HS-27A (cell line): ENCODE measurements at places on chromosomes 1 and 21.

DNA sequence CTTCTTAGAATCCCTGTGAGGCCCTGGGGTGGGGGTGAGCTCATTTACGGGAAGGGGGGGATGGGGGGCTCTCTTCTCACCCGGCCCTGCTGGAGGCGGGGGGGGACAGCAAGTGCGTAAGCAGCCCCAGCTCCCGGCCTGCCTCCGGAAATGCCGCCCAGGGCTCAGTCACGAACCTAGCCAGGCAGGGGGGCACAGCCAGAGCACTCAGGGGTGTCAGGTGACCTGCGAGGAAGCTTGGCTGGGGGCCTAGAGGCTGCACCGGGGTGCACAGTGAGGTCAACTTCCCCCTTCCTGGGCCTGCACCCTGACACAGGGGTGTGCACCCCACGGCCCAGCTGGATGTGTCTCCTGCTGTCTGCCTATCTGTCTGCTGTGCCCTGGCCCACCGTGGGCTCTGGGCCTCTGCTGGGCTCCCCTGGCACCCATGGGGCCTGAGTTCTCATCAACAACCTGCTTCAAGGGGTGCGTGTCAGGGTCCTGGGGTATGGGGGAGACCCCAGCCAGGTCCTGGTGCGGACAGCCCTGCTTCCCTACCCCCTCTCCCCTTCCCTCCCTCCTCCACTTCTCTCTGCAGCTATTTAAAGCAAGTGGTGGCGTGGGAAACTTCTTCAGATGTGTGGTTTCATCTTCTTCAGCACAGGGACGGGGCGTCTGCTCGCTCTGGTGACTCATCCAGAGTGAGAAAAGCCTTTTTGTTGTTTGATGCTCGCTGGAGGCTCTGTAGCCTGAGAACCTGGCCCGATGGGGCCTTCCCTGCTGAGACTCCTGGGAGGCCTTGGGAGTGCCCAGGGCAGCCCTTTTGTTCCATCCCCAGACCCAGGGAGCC, 92.5 kb upstream of the RUNX3 start:
- peak; percentile 19 for DNase-seq

GRCh38 chr1:36349241-36349671, 25.8 kb upstream of the EVA1B start:
- DNase-seq: no peak

- DNase-seq: no peak
Measured at GRCh38 chr21:44931137-44931500, 8.7 kb upstream of the SLX9 start.

DNA sequence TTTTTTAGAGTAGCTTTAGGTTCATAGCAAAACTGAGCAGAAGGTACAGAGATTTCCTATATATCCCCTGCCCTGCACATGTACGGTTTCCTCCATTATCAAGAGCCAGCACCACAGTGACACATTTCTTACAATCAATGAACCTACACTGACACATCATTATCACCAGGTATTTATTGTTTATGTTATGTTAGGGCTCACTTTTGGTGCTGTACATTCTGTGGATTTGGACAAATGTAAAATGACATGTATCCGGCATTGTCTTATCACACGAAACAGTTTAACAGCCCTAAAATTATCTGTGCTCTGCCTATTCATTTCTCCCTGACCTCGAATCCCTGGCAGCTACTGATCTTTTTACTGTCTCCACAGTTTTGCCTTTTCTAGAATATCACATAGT, 93.7 kb upstream of the DPH5 start:
- DNase-seq: no peak

GRCh38 chr1:80640978-80641377, 1159.8 kb upstream of the ADGRL2 start:
- DNase-seq: no peak

GRCh38 chr1:36411674-36412648, 14.3 kb upstream of the LSM10 start:
- DNase-seq: no peak

GRCh38 chr1:193437785-193438184, 251.4 kb upstream of the B3GALT2 start:
- DNase-seq: no peak

DNA sequence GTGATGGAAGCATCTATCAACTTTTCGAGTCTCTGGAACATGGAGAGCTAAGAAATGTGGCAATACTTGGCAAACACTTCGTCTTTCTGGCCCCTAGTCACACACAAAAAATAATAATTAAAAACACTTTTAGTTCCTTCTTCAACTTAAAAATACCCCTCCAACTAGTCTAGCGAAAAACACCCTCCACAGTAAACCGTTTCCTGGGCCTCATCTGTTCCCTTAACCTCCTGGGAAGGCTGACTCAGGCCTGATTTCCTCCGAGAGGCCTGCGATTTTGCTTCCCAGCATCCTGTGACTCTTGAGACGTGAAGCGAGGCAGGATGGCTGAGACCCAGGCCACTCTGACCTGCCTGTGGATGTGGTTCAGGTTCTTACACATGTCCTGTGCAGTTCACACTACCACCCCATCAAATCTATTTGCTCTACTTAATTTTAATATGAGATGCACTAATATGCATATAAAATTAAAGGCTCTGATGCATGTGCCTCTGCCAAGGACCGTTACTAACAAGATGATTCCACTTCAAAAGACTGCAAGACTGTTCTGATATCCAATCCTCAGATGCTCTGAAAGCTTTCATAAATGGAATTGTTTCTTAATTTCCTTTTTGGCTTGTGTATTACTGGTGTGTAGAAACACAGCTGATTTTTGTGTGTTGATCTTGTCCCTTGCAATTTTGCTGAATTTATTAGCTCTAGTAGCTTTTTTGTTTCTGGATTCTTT, 3.5 kb downstream of the NAV1 start:
- no peak for DNase-seq

- DNase-seq: no peak
Measured at GRCh38 chr1:156475568-156476500, 24.7 kb downstream of the MEF2D start.

DNA sequence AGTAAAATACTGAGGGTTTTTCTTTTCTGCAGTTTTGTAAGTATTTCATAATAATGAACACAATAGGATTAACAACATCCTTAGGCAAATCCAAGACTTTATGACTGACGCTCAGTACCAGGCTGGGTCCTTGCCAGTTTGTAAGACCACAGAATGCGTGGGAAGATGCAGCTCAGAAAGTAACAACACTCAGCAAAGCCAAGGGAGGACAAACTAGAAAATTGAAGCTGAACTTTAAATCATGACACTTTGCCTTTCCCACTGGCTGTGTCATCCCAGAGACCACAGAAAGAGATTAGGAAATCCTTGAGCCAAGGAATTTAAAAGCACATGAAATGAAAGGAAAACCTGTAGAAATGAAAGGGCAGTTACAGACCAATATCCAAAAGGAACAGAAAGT, 426.3 kb upstream of the CHRM3 start:
- peak; percentile 30 for DNase-seq

DNA sequence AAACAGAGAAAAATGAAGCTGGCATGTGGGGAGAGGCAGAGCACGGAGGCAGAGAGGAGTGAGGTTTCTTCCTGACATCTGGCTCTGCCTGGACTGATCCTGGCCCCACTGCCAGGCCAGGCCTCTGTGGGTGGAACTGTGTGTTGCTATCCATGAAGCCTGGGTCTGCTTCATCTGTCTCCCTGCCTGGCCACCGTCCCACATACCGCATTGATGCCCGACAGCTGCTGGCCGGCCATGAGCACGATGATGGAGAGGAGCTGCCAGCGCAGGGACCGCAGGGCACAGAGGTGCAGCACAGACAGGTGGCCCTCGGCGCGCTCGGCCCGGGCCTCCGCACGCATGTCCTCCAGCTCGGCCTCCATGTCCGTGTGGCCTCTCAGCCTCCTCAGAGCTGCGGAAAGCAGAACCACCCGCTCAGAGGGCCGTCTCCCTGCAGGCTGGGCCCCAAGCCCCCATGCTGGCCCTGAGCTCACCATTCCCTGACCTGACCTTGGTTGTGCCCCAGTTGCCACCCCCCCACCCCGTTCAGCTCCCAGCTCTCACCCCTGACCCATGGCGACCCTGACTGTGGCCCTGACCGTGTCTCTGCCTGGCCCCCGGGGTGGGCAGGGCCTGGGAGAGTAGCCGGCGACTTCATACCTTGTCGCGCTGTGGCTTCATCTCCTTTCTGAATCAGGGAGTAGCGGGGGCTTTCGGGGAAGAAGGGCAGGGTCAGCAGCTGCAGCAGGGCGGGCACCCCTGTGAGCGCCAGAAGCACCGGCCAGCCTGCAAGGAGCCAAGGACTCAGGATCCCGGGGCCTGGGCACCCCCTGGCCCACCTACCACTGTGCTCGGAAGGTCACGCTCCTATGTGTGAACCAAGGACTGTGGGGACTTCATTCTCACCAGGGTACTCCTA, 11.5 kb downstream of the SLC2A7 start:
- DNase-seq: no peak

DNA sequence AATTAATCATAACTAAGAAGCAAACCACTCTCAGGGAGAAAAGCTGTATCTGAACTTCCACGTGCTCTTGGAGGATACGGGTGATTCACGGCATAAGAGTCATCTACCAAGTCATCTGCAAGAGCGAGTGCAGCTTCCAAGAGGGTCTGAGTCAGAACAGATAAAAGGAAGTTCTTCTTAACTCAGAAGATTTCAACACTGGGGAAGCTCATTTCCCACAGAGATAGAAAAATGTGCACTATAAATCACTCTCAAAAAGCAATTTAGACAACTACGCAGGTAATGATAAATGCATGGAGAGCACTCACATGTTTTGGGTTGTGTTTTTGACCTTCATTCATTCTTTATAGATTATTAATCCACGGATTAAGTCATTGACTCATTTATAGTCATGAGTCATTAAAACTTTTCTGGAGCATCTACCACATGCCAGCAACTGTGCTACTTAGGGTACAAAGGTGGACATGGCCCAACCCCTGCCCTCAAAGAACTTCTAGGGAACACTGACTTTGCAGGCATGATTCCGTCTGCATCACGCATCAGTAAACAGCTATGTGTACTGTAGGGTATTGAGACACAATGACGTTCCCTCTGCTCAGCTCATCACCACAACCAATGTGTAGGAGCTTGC, 20.8 kb downstream of the KCNJ15 start:
- DNase-seq: peak; percentile 91

DNA sequence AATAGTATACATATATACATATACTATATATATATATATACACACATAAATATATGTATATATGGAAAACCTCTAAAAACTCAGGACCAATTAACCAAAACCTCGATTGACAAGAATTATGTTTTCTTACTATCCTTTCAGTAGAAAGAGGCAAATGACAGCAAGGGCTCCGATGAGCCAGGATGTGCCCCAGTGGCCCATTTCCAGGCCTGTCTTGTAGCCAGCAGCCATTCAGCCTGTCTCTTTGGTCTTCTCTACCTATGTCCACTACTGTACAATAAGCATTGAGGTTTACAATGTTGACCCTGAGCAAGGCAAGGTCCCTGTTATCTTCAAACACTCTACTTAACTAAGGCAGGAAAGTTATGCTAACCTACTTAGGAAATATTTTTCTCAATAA, 9.8 kb downstream of the KCNA2 start:
- DNase-seq: no peak

GRCh38 chr1:64608005-64608650, 136.7 kb upstream of the RAVER2 start:
- DNase-seq: no peak

DNA sequence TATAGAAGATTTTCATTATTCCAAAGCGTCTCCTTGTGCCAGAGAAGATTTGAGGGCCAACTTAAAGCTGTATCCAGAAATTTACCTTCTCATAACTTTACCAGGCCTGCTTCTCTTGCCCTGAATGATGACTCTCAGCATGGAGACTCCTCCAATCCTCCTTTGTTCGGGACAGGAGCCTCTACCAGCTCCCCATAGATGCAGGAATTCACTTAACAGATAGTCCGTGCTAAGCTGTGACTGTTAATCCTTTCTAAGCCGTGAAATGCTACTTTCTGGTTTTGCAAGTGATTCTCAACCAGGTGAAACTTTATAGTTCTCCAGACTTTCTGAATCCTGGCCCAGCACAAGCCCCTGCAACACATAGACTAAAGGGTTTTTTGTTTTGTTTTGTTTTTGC, 31.8 kb upstream of the KCND3 start:
- no peak for DNase-seq

DNA sequence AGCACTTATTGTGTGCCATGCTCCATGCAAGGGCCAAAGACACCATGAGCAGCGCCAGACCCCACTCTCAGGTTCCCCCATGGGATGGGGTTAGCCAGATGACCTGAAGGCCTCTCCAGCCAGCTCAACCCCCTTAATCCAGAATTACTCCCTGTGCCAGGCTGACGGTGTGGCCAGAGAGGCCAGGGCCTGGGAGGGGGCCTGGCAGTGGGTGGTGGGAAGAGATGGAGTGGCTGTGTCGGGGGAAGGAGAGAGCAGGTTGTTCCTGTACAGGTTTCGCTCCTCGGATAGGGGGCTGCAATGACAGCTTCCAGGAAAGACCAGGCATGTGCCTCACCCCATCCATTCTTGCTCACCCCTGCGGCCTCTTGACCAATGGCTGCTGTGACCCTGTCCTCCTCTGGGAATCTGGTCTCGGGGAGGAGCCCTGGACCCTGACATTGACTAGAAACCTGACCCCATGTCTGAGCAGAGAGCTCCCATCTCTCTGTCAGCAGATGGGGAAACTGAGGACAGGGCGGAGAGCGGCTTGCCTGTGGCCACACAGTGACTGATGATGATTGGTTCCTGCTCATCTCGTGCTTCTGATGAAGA, 345.3 kb downstream of the MATN1 start:
- DNase-seq: no peak

DNA sequence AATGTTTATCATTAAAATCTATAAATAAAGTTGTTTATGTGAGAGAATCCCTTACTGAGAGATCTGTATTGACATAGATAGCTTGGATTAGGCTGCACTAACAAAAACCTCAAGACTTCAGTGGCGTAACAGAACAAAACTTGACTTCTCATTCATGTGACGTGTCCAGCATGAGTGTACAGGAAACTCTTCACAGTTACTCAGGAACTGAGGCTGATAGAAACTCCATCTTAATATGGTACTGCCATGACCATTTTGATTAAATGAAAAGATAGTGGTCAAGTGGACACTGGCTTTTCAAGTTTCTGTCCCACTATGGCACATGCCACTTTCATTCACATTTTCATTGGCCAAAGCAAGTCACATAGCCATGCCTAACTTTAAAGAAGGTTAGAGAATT, 3.7 kb downstream of the ST3GAL3 start:
- DNase-seq: no peak

DNA sequence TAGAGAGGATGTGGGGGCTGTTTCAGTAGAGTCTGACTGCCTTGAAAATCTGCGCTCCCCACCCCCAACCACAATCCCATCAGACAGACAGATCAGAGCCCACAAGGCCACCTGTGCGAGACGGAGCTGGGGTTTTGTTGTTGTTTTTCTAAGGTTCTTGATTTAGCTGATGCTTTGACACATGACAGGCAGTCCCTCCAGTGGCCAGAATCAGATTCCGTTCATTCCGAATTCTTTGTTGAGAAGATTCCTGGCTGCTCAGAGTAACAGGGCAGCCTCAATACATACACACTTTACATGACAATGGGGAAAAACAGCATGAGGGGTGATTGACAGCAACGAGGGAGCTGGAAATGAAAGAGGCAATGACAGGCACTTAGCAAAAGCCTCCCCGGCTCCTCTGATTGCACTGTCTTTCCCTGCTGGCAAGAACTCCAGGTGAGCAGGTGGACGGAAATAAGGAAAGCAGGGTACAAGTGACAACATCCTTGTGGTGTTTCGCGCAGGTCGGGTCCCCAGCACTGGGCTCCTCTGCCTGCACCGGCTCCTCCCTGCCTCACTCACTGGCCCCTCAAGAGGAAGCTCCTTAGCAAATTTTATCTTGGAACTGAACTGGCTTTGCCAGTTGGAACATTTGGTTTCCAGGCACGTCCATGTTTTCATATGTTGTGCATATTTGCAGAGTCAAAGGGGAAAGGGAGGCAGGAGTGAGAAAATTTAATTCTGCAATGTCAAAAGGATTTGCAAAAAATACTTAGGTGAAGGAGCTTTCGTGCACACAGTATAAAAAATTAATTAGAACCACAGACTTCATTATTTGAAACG, 148.7 kb downstream of the PGBD5 start:
- no peak for DNase-seq
